ENCODE measurements at places on chromosomes 7 and 10.

GRCh38 chr10:1043532-1043995 is 5.4 kb downstream of the IDI1 start:
- H3K36me3 ChIP-seq, result peaks cover 9% of the 10 kb centered on the region
- H3K27ac ChIP-seq, result no peak overlapping the region
- H3K4me1 ChIP-seq, result peaks cover 7% of the 10 kb centered on the region
- no peak overlapping the region for H3K4me3 ChIP-seq

DNA sequence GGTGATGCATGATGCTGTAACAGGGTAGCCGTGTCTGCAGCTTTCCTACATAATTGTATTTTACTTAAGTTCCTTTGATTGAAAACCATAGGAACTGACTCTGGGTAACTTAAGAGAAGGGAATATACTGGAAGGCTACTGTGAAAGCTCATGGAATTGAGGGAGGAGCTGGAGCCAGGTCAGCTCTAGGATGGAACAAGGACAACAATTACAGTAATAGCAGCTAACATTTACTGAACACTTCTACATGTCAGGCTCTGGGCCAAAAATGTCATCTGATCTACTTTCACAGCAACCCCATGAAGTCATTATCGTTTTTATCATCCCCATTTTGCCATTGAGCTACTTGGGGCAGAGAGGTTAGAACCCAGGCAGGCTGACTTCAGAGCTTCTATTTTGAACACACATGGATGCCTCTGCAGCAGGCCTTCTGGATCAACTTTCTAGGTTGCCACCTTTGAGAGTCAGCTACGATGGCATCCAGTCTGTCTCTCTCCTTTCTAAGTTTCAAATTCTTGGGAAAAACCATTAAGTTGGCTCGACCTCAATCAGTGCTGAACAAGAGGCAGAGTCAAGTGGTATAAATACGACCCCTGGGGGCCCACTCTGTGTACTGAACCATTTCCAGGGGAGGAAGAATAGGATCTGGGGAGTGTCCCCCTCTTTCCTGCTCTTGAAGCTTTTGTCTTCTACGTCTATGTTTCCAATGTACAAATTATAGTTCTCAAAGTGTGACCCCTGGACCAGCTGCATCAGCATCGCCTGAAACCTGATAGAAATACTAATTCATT is 272.3 kb upstream of the PLPP4 start:
- H3K27ac ChIP-seq, result no peak overlapping the region
- peak; percentile 24 for DNase-seq
- H3K27me3 ChIP-seq, result no peaks in the 10 kb centered on the region
- H3K36me3 ChIP-seq, result no peaks in the 10 kb centered on the region
- H3K4me3 ChIP-seq, result no peak overlapping the region

GRCh38 chr7:126838194-126838593 is 414.5 kb downstream of the GRM8 start:
- H3K4me3 ChIP-seq, result no peak overlapping the region
- H3K27ac ChIP-seq, result no peak overlapping the region
- H3K4me1 ChIP-seq, result no peaks in the 10 kb centered on the region

DNA sequence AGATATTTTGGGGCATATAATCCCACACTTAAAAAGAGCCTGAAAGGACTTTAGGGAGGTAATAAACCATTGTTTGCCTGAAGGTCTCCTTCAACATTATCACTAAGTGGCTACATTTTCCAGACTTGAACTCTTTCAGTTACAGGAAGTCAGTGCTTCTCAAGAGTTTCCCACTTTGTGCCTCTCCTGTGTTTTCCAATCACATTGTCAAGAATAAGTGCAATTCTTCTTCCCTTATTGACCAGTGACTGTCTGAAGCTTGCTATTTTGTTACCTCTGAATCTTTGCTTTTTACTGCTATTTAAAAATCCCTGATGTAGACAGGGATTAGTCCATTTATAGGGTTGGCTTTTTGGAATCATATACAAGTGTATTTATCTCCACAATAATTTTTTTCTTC is 346.7 kb upstream of the ANKRD30A start:
- no peaks in the 10 kb centered on the region for H3K4me1 ChIP-seq
- no peak overlapping the region for H3K4me3 ChIP-seq
- H3K27me3 ChIP-seq, result no peaks in the 10 kb centered on the region
- DNase-seq, result peak; percentile 7
- H3K27ac ChIP-seq, result no peak overlapping the region

- peaks cover 10% of the 10 kb centered on the region for H3K4me1 ChIP-seq
- H3K27me3 ChIP-seq, result no peaks in the 10 kb centered on the region
- peak; percentile 64 for DNase-seq
- no peak overlapping the region for H3K4me3 ChIP-seq
- no peak overlapping the region for H3K27ac ChIP-seq
- no peaks in the 10 kb centered on the region for H3K36me3 ChIP-seq
These were observed 12.0 kb upstream of the GSAP start for GRCh38 chr7:77427996-77428603.

DNA sequence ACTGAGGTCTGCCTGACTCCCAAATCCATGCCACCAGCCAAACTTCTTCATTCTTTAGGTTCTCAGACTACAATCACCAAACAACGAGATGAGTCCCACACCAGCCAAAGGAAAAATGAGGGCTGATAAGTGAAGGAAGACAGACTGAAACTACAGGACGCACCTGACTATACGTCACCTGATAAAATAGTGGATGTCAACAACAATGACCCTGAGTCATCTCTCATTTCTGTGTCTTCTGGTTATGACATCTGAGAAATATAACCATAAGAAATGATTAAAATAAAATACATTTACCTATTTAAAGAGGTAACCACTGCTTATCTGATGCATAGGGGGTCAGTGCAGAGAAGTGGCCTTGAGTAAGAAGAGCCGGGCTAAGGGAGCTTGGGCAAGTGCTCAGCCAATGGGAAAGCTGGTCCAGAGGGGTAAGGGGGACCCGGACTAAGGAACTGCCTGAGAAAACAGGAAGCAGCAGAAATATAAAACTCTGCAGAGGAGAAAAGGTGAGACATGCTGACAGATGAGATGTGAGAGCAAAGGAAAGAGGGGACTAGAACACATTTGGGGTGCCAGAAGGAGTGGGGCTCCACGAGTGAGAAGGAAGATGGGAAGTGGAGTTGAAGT is 51.8 kb downstream of the HIPK2 start:
- H3K36me3 ChIP-seq, result no peaks in the 10 kb centered on the region
- H3K4me3 ChIP-seq, result no peak overlapping the region
- H3K27me3 ChIP-seq, result no peaks in the 10 kb centered on the region
- H3K4me1 ChIP-seq, result no peaks in the 10 kb centered on the region
- DNase-seq, result no peak
